Colonic mucosa (tissue), 4 donors: ENCODE measurements at places on chromosomes 13 and 19.

GRCh38 chr19:1825909-1826556 lies 14.0 kb upstream of the ATP8B3 start:
- H3K36me3 ChIP-seq = peaks cover 8% of the 10 kb centered on the region
- H3K4me3 ChIP-seq = no peak overlapping the region
- no peaks in the 10 kb centered on the region for H3K27me3 ChIP-seq
- H3K4me1 ChIP-seq = no peaks in the 10 kb centered on the region
- DNase-seq = peak; percentile 81

DNA sequence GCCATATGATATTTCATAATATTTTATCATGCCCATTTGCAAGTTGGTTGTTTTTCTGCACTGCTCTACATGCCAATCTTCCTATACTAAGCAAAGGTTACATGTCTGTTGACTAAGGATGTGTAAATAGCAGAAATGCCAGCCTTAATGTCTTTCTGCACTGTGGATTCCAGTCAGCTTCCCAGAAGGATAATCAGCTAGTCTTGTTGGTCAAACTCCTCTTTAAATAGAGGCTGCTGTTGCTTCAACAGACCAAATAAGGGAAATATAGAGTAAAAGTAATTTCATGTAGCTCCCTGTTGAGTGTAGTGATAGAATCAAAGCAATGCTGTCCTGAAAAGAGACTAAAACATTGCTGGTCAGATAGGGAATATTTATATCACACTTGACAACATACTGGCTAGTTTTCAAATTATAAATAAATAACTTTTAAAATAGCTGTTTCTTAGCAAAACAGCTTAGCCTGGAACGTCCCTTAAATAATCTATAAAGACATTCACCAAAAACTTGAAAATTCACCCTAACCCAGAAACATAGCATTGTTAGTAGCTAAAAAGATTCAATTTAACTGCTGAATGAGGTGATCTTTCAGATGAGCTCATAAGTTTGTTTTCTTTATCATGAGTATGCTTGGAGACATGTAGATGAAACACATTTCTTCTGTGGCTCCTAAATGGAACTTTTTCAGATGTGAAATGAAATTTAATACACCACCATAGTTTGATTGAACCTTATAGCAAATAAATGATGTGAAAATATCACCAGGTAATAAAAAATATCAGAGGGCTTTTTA lies 56.6 kb downstream of the FRY start:
- H3K27me3 ChIP-seq = no peaks in the 10 kb centered on the region
- no peak overlapping the region for H3K4me3 ChIP-seq
- no peak for DNase-seq
- no peaks in the 10 kb centered on the region for H3K36me3 ChIP-seq
- H3K27ac ChIP-seq = no peak overlapping the region
- H3K4me1 ChIP-seq = no peaks in the 10 kb centered on the region

DNA sequence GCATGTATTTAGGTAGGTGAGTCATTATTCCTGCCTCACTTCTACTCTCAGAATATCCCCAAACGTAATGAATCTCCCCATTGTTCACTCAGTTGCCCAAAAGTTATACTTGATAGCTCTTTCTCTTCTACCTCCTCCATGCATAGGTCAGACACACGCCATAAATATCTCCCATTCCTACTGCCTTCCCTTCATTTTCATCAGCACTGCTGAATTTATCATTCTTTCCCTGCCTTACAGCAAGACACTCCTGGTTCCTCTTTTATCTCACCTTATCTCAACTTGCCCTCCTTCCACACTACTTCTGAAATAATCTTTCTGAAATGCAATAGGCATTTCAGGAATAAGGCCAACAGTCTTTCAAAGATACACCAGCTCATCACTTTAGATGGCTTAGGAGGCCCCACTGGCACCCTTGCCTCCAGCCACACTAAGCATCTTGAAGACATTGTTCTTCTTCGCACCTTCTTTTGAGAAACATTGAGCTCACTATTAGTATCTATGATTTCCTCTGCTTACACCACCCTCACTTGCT lies 333.9 kb downstream of the MYO16 start:
- no peaks in the 10 kb centered on the region for H3K4me1 ChIP-seq
- DNase-seq = no peak
- H3K27me3 ChIP-seq = no peaks in the 10 kb centered on the region

- no peaks in the 10 kb centered on the region for H3K36me3 ChIP-seq
- no peaks in the 10 kb centered on the region for H3K27me3 ChIP-seq
- no peak overlapping the region for H3K27ac ChIP-seq
- no peak for DNase-seq
Measured at GRCh38 chr13:59488436-59488835, 675.3 kb downstream of the DIAPH3 start.

DNA sequence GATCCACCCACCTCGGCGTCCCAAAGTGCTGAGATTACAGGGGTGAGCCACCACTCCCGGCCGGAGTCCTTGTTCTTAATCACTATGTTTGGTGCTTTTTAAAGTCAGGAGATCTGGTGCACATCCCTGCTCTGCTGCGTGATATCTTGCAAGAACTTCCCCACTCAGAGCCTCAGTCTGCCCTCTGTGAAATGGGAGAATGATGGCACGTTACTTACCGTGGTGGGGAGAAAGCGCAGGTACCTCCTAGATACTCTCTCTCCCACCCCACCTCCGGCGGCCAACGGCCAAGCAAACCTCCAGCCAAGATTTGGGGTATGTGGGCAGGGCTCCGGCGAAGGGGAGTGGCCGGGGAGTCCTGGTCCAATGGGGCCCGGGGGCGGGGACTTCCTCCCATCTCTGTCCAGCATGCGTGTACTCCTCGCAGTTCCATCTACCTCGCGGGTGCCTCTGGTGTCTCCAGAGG lies at the start of gene RYR1:
RYR1 (plus strand) TSS at position 424 of the 466 bp plus-strand sequence. CDS start 139 bp downstream, outside the sequence.
- H3K27me3 ChIP-seq = no peaks in the 10 kb centered on the region
- no peaks in the 10 kb centered on the region for H3K4me1 ChIP-seq
- H3K4me3 ChIP-seq = no peak within 1 kb of the TSS
- no peaks in the 10 kb centered on the region for H3K36me3 ChIP-seq
- H3K27ac ChIP-seq = no peak within 1 kb of the TSS

GRCh38 chr13:46667687-46668281 lies 114.8 kb downstream of the LRCH1 start:
- peak overlapping the region; percentile 61 for H3K27ac ChIP-seq
- H3K36me3 ChIP-seq = no peaks in the 10 kb centered on the region
- no peak overlapping the region for H3K4me3 ChIP-seq
